ENCODE measurements at places on chromosomes 4 and X.

DNA sequence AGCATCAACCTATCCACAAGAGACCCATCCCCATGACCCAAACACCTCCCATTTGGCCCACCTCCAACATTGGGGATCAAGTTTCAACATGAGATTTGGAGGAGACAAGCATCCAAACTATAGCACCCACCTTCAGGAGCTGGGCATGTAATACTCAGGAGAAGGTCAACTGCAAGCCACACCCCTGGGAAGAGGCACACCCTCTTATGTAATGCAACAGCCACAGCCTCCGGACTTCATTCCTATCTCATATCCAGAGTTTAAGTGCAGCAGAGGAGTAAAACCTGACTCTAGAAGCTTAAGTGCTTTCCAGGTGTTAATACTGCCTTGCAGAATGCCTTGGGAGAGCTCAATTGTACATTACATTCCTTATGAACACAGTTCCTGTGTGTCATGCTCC lies 197.4 kb downstream of the PTTG2 start:
- no peak for DNase-seq

DNA sequence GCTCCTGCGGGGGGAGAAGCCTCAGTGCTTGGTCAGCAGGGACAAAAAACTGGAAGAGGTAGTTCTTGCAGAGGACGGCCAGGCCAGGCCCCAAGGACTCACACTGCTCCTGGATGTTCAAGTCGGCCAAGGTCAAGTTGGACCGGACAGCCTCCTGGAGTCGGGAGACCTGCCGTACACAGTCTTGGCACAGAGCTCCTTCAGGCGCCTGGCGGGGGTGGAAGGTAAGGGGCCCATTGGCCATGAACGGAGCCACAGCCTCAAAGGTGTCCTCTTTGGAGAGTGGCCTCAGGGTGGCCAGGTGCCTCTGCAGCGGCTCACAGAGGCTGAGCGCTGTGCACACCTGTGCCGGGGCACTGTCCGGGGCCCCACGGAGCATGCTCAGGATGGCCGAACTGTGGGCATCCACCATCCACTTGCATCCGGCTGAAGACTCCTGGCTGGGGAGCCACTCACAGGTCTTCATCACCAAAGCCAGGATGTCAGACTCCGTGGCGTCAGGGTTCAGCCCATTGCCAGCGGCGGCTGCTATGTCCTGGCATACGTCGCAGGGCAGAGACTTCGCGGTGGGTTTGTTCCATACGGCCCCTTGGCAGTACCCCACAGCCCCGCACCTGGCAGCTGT lies 477 bp downstream of the PSAPL1 start:
- DNase-seq = no peak

DNA sequence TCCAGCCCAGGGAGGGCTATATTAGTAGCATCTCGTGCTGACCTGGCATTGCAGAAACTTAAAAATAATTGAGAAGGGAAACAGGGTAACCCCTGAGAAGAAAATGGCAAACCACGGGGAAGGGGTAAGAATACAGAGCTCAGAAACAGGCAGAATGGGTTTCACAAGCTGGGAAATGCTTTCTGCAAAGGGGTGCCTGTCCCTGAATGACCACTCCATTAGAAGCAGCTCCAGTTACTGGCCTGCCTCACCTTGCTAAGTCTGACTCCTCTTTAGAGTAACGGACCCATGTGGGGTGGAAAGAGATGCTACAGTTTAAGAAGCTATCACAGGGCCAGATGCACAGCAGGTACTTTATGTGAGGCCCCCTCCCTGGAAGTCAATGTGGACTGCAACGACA lies 2.5 kb downstream of the WDR1 start:
- no peak for DNase-seq

GRCh38 chr4:112196461-112196860 lies 35.1 kb upstream of the AP1AR start:
- no peak for DNase-seq

DNA sequence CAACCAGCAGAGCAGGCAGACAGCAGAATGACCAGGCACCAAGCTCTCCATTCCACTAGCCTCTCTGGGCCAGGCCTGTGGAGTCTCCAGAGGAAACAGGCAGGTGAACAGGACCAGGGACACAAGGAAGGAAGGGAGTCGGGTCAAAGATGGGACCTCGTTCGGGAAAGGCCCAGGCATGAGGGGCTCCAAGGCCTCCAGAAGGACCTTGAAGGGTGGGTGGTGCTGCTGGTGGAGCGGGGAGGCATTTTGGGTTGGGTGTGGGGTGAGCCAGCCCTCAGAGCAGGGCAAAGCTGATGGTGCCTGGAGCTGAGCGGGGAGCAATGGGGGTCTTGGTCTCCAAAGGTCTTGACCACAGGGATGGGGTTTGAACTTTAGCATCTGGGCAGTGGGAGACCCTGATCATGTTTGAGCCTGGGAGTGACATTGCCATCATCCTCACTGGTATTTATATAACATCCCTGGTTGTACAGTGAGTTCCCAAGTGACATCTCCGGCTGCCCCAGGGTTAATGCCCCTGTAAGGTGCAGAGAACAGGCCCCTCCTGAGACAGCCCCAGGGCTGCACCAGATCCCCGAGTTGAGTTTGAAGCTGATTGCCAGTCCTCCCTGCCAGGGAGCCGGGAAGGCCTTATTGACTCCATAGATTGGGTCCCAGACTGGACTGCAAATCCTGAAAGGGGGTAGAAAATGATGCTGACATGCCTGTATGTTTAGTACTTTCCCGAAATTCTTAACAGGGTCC lies 52.7 kb downstream of the PSAPL1 start:
- no peak for DNase-seq

GRCh38 chr4:121668368-121669162 lies 28.2 kb downstream of the ANXA5 start:
- DNase-seq = no peak

- no peak for DNase-seq
These were observed 226.7 kb downstream of the SNCA start for GRCh38 chr4:89610236-89610635.

Measured in suppressor macrophage treated with lipopolysaccharide for 4 hours (primary cell).